Stimulated activated CD4-positive, alpha-beta T cell treated with anti-CD3 and anti-CD28 coated beads, Interleukin-1b, Interleukin-23, amount 100 ng/mL, for 1 hour (primary cell): ENCODE measurements at places on chromosomes 11 and 22.
A peak's percentile ranks its signal among the peaks of the same experiment; 100 is the strongest.

- no peak for DNase-seq
Observed at GRCh38 chr11:74689666-74690065, 41.6 kb downstream of the CHRDL2 start.

- DNase-seq = no peak
Observed at GRCh38 chr11:66476841-66477251, 3.4 kb upstream of the DPP3 start.

DNA sequence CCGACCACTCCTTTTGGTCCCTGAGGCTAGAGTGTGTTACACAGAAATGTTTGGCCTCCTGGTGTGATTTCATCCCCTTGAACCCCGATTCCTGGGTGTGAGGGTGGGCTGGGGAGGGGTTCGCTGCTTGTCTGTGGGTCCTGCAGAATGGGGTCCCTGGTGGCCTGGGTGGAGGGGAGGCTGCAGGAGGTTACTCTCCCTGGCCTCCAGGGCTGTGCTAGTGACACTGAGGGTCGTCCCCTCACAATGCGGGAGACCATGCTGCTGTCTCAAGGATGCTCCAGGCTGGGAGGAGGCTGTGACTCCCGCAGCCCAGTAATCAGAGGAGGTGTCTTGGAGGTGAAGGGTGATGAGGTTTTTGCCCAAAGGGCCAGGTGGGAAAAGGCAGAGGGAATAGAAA lies 17.0 kb upstream of the OMP start:
- no peak for DNase-seq

GRCh38 chr11:43267856-43268580 lies 43.8 kb upstream of the API5 start:
- no peak for DNase-seq

DNA sequence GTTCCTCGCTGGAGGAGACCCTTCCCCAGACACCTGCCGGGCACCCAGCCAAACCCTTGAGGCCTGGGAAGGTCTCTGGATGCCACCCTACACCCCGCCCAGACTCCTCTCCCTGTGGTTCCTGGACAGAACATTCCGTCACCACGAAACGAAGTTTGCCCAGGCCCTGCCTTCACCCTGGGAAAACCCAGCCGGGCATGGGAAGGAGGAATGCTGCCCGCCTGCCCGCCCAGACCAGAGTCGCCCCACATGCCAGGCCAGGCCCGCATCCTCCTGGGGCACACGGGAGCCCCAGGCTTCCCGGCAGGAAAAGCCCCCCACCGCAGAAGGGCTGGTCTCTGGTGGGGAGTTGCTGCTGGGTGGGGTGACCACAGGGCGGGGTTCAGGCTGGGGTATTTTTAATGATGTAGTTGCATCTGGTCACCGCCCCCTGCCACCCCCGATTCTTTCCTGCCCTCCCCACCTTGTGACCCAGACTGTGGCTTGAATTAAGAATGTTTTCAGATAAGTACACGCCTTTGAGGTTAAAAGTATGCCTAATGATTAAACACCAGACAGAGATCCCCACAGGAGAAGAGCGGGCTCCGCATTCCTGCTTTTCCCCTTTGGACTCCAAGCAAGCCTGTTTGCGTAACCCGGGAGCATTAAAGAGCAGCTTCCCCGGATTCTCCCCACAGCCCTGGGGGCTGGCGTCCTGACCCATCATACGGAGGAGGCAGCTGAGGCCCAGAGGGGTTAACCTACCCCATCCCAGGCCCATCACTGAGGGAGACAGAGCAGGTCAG lies 44.6 kb upstream of the PPARA start:
- no peak for DNase-seq

DNA sequence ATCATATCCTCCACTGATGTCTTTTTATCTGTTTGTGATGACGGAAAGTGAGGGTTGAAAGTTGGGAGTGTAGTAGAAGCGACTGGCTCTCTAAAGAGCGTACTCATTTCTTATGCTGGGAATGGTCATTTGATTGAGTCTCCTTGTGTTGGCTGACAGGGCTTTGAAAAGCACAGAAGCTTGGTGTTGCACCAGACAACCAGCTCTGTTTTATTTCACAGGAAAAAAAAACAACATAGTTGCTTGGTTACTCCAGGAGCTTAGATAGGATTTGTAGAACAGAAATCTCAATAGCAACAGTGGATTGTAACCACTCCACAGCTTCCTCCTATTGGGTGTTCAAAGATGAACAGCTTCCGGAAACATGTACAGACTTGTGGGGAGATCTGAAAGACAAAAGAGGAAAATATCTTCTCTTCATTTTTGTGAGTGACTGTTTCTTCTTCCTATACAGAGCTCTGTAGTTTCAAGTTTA lies 2.7 kb downstream of the RBM14 start:
- no peak for DNase-seq

DNA sequence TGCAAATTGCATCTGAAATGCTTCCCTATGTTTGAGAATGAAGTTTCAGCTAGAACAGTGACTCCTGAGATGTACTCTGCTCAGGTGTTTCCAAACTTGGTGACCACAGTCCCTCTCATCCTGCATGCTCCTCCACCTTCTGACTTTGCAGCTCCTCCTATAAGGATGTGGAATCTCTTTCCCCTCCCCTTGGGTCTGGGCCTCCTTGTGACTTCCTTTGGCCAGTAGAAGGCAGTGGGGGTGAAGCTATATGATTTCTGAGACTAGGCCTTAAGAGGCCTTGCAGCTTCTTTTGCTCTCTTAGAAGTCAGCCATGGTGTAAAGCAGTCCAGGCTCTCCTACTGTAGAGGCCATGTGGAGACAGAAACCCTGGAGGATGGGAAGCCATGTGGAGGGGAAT lies 50.7 kb downstream of the CSF2RB start:
- DNase-seq = no peak

GRCh38 chr11:1000357-1001278 lies 35.9 kb downstream of the MUC6 start:
- DNase-seq = no peak

GRCh38 chr22:19554834-19555404 lies 30.7 kb upstream of the CLDN5 start:
- no peak for DNase-seq

- DNase-seq = no peak
Observed at GRCh38 chr11:60447846-60448245, 7.8 kb upstream of the MS4A1 start.

GRCh38 chr11:36041988-36042611 lies 98.2 kb downstream of the LDLRAD3 start:
- no peak for DNase-seq

DNA sequence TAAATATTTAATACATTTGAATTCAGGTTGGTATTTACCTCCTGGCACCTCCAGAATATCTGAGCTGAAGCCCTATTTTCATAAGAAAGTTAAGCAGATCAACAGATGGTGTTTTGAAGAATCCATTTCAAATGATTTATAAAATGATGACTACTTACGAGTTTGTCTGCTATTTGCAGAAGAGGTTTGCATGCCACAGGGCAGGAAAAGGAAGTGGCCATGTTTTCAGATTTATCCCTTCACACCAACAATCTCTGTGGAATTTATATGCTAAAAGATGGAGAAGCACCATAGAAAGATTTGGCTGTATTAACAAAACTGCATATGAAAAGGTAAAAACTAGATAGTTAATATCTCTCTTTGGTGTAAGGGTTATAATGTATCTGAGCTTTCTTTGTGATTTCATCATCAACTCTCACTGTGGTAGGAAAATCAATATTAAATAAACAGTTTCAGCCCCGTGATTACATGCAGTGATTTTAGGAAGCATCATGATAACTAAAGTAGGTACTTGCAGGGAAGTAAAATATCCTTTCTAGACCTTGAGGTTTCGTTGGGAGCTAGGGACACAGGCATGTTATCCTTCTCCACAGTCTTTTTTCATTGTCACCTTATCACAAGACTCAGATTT lies 2.6 kb downstream of the BMAL1 start:
- DNase-seq = no peak

DNA sequence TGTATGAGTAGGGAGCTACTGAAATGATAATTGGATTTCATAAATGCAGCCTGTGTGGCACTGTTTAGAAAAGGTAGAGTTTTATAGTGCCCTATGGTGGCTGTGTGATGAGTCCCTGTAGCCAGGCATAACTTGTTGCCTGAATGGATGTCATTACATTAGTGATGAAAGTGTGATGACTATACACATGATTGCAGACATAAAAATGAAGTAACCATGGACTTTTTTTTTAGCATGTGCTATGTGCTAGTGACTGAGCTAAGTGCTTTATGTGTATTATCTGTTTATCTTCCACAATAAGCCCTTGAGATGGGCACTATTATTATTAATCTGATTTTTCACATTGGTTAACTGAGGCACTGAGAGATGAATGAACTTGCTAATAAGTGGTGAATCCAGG lies 13.5 kb upstream of the GRAMD1B start:
- no peak for DNase-seq

- DNase-seq = peak; percentile 27
Observed at GRCh38 chr11:47215366-47215910, 664 bp downstream of the DDB2 start.

- DNase-seq = no peak
Observed at GRCh38 chr11:120413480-120413879, 77.3 kb downstream of the ARHGEF12 start.

DNA sequence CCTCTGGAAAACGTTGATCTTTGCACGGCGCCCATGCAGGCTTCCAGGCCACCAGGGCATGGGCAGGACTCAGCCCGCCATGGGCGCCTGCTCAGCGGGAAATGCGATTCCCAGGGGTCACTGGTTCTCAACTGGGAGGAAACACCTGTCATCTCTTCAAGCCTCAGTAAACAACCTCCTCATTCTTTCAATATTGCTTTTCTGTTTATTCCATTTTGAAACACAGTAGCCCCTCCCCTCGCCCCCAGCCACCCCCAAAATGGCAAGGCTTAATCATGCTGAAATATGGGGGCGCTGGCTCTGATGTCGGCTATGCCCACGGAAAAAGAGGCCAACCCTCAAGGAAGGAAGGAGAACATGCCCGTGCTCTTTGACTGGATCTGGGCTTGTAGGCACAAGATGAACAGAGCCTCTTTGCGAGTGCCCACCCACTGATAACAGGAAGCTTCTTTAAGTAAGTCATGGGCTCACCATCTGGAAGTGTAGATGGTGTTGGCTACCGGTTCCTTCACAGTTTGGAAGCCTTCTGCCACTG lies 594 bp upstream of the POU2AF1 start:
- no peak for DNase-seq

DNA sequence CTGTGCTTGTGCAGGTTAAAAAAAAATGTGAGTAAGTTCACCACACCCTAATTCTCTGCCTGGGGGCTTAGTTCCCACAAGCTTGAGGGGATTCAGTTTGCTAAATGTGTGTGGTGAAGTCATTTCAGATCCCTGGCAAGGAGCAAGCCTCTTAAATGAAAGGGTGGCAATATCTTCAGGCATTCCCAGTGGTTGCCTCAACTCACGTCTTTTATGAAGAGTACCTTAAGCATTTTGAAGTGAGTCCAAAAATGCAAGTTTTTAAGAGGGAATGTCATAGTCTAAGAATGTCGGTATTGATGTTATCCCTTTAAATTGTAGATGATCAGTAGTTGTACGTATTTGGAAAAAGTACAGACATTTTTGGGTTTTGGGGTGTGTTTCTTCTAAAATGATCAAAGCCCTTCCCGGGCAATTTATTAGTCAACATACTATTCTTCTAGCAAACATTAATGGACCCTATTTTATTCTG lies 4.9 kb downstream of the TCP11L1 start:
- no peak for DNase-seq

DNA sequence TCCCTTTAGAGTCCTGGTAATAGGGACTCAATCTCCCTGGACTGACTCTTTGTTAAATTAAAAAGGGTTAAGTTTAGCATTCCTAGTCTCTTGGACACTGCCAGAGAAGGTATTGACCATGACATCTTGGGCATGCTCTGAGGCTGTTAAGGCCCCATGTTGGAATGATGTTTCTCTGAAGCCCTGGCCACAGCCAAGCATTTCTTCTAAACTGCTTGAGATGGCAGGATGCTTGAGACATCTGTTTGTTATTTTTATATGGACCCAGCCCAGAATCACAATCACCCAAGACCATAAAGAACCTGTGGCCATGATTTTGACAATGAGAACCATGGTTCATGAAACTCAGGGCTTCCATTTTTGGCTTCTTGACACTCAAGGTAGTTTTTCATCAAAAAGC lies 5.5 kb upstream of the ANKK1 start:
- no peak for DNase-seq

GRCh38 chr11:67610302-67610868 lies 3.6 kb downstream of the NDUFV1 start:
- DNase-seq = no peak

DNA sequence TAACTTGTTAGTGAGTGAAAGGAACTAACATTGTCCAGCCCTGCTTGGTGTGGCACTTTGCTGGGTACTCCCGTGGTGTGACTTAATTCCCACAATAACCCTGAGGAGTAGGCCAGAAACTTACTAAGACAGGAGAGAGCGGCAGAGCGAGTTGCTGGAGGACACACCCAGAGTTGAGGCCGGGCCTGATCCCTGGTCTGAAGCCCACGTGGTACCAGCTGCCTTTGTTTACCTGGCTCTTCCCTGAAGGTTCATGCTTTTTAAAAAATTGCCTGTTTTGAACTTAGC lies 594 bp downstream of the MPST start:
- DNase-seq = no peak

DNA sequence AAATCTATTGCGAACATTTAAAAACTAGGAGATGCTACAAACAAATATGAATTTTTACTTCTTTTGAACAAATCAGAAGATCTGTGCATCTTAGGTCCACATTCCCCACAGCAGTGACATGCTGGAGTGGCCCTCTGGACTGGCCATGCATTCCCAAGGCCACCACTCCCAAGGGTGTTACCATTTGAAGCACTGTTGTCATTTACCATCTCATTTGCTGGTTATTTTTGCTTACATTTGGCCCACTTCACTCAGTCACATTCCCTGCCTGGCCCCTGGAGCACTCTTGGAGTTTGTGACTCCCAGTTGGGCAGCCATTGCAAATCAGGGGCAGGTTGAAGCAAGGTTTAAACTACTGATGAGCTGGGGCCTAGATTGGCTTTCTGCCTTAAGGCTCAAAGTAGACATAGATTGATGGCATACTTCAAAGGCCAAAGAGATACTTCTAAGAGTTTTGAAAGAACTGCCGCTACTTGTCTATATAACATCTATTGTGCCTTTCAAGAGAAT lies 8.5 kb upstream of the ZNRF3 start:
- no peak for DNase-seq

DNA sequence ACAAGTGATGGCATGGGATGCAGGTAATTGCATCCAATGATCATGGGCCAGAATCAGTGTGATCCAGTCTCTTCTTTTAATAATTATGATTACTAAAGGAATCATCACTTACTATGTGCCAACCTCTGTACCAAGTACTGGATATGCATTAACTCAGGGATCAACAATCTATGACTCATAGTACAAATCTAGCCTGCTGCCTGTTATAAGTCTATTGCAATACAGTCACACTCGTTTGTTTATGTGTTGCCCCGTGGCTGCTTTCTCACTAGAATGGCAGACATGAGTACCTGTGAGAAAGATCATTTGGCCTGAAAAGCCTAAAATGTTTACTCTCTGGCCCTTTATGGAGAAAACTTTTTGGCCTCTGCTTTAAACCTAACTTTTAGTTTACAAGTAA lies 45.0 kb downstream of the OR6Q1 start:
- no peak for DNase-seq
